HT-29 (cell line): ENCODE measurements at places on chromosomes 12 and 14. TPM values are rescaled to one million over a fixed set of nuclear protein-coding genes. Genes with fewer than 3 reads are reported as not detected.
A peak's percentile ranks its signal among the peaks of the same experiment; 100 is the strongest.

DNA sequence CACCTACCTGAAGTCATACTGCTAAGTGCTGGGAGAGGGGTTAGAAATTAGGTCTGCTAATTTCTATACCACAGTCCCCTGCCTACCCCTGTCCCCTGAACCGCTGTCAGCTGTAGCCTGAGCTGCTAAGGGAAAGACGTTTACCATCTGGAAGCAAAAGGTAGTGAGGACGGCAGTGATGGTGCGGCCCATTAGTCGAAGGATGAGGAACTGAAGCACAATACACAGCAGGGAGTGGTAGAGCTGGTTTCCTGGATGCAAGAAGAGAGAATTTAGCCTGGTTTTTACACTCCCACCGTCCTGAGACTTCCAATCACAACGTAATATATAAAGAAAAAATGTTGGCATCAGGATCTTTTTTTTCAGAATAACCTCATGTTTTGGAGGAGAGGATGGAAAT is 11.8 kb downstream of the EMG1 start:
- DNase-seq: no peak

GRCh38 chr12:7681535-7681934 is 14.0 kb downstream of the GDF3 start:
- DNase-seq: no peak

- no peak for DNase-seq
Observed at GRCh38 chr12:131088701-131089530, 135.2 kb downstream of the ADGRD1 start.

GRCh38 chr14:68563251-68564131 is 229.4 kb downstream of the ZFP36L1 start:
- no peak for DNase-seq

- DNase-seq: peak; percentile 10
Observed at GRCh38 chr12:68236421-68237059, 10.9 kb upstream of the IL26 start.

- no peak for DNase-seq
Observed at GRCh38 chr12:83537428-83538053, 850.8 kb downstream of the TMTC2 start.

DNA sequence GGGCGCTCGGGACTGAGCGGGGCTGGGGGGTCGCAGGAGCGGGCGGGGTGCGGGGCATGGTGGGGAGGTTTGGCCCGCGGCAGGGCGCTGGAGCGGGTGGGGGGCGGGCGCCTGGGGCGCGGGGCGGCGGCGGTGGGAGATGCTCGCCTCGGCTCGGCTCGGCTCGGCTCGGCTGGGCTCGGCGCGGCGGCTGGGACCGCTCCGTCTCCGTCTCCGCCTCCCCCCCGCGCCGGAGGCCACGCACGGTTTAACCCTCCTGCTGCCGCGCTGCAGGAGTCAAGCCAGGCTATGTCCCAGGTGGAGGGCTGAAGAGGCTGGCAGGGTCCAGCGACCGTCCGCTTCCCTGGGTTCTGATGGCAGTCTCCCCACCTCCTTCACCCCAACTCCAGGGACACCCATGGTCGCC is at the start of gene PIANP:
TSS of gene PIANP (minus strand) at position 170 of the 406 bp plus-strand sequence. CDS start 2,754 bp downstream, outside the sequence.
- no peak for DNase-seq

DNA sequence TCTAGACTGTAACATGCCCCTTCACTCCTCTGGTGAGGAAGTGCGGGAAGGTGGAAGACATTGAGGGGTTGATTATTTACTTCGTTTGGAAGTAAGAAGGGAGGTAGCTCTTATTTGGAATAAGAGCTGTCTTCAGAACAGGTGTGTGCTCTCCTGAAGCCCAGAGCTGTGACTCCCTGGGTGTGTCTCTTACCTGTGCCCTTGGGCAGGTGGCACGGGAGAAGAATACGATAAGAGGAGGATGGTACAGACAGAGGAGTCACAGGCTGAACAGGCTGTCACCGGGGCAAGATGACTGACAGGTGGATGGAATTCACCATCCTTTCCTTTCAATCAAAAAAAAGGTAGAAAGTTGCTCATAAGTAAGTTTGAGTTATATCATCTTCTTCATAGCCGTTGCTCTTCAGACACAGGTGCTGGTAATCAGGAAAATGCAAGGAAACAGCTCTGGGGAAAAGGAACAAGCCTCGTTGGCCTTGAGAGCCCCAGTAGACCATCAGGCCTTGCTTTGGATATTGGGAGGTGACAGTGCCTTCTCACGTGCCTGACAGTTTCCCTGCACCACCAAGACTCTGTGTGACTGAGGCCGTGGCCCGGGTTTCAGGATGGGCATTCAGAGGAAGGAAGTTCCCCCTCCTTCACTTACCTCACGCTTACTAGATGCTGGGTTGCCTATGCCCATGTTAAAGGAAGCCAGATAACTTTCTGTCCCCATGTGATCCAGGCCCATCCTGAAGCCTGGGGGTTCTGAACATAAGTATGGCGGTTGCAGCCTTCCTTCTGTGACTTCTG is 120.4 kb downstream of the ETV6 start:
- DNase-seq: no peak

GRCh38 chr14:64409126-64409920 is 21.2 kb downstream of the MTHFD1 start:
- DNase-seq: no peak

DNA sequence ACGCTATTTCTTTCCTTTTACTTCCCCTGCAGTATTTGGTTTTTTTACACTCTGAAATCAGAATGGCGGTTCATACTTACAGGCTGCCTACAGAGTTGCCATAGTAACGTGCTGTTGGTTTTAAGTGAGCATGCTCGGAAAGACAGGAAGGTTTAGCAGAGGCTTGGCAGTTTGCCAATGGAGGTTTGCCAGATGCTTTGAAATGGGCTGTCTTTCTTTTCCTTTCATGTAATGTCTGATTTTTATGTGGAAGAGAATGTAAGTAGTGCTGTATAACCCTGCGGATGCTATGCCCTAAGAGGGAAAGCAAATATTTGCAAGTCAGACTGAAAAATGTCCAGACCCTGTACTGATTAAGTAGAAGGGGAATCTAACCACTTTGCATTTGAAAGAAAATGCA is 32.8 kb downstream of the ARID4A start:
- DNase-seq: peak; percentile 89

- DNase-seq: no peak
Observed at GRCh38 chr12:50517421-50518048, 12.8 kb downstream of the DIP2B start.

GRCh38 chr12:5487948-5488625 is 56.2 kb downstream of the NTF3 start:
- DNase-seq: no peak

GRCh38 chr12:119804011-119804641 is 73.0 kb downstream of the CIT start:
- DNase-seq: peak; percentile 75

- no peak for DNase-seq
Observed at GRCh38 chr12:124650912-124651311, 83.5 kb upstream of the NCOR2 start.

- no peak for DNase-seq
Observed at GRCh38 chr12:73833746-73834145, 703.9 kb upstream of the ATXN7L3B start.

DNA sequence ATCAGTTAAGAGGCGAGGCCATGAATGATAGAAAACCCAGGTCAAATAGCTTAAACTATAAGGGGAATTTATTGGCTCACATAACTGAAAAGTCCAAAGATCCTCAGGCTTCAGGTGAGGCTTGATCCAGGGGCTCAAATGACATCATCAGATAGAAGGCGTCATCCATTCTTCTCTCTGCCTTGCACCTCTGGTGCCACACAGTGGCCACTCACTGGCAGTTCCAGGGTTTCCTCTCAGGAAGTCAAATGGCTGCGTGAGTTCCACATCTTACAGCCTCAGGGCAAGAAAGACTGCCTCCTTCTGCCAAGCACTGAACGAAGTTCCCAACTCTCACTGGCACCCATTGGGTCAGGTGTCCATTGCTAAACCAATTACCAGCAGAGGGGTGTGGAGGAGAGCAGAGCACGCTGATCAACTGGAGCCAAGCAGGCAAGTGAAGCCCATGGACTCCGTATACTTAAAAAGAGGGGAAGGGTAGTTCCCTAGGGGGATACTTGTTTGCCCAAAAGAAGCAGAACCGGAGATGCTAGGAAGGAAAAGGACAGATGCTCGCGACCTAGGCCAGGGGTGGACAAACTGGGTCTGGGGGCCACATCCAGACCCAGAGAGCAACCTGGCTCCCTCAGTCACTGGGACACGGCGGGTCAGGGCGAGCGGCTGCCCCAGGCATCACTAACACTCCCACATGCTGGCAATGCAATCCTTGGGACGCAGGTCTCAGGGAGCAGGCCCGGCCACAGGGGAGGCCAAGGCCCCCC is 69.3 kb downstream of the SERPINA3 start:
- peak; percentile 62 for DNase-seq

DNA sequence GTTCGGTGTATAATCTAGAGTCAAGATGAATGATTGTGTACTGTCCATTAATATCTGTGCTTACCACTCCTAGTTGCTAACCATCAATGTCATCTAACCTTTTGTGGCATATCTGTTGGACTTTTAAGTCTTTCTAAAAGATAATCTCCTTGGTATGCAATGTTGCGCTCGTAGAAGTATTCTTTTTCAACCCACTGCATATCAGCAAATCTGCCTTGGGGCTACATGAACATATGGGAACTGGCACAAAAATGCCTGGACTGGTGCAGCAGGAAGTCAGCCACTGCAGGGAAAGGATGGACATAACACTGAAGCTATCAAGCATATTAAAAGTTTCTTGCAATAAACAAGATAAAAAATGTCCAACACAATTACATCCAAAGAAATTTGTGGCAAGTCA is 124.3 kb upstream of the SLC38A4 start:
- DNase-seq: no peak

GRCh38 chr14:104434214-104435076 is 145.1 kb upstream of the C14orf180 start:
- no peak for DNase-seq

DNA sequence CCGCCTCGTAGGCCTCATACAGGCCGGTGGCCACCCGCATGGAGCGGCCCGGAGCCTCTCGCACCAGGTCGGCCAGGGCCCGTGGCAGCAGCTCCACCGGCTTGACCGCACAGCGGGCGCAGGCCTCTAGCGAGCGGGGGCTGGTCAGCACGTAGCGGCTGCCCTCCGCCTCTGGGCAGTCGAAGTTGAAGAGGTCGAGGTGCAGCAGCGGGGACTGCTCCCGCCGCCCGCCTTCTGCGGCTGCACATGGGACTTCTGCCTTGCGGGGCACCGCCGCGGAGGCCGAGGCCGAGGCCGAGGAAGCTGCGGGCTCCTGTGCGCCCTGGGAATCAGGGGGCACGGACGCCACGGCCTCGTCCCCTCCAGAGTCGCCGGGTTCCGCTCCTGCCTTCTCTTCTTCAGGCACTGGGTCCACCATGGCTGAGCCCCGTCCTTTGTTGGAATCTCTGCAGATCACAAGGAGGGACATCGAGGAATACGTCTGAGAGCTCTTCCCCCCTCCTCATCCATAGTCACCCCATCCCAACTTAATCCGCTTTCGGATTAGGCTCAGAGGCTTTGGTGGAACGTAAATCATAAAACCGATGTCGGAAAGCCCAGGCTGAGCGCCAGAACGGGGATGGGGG is 1.4 kb downstream of the CCDC177 start:
- no peak for DNase-seq

- no peak for DNase-seq
Observed at GRCh38 chr12:12562016-12562483, 613 bp downstream of the DUSP16 start.

DNA sequence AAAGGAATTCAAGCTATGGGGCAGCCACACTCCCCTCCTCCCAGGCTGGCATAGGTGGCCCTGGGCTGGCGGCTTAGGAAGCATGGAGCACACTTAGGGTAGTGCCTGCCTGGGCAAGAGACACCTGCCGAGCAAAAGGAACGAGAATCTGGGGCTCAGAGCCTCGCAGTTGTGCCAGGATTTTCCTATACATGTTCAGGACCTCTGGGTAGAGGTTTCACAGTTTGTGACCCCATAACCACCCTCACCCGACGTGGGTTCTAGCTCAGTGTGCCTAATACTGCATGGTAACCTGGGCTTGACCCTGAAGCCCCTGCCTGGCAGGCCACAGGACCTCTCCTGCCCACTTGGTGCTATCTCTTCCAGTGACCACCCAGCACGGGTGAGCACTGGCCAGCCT is 99.5 kb downstream of the FBXL14 start:
- no peak for DNase-seq

DNA sequence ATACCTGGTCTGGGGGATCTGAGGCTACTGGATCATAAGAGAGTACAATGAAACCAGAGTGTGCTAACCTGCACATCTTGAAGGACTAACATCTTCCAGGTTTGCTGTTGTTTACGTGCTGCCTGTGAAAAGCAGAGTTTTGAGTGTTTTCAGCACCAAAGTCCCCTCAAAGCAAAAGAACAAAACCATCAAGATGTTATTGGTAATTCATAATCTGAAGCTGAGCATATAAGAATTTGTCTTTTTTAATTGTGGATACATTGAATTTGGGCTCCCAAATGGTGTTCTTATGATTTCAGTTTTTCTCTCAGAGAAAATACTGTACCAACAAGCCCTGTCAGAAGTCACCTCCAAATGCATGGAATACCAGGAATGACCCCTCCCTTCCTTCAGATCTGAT is 110.2 kb downstream of the BTG1 start:
- no peak for DNase-seq

Gene SNAPC1
- total RNA-seq: 0.74 and 1.5 TPM in 2 replicates

Gene FGF23
- total RNA-seq: not detected in 2 replicates

Gene SLC25A21
- total RNA-seq: not detected in 2 replicates

Gene ZFP36L1
- total RNA-seq: 83.8 and 88.6 TPM in 2 replicates

Gene TAS2R43
- 0.51 and 1.7 TPM in 2 replicates for total RNA-seq

Gene KCNA5
- total RNA-seq: not detected in 2 replicates

Gene MFAP5
- total RNA-seq: not detected in 2 replicates

Gene PROX2
- total RNA-seq: not detected in 2 replicates

Gene GPR68
- 0.31 TPM in 1 of 2 replicates, not detected in the other for total RNA-seq

Gene AREL1
- 12.0 and 18.5 TPM in 2 replicates for total RNA-seq

Gene SDS
- total RNA-seq: not detected in 2 replicates
